ENCODE measurements at places on chromosomes 4 and X. TPM values are rescaled to one million over a fixed set of nuclear protein-coding genes. Genes with fewer than 3 reads are reported as not detected.

XAGE1A gene
- total RNA-seq: not detected

HPSE gene
- 16.3 TPM for total RNA-seq

DNASE1L1 gene
- 78.9 TPM for total RNA-seq

DDX53 gene
- total RNA-seq: not detected

AR gene
- 0.26 TPM for total RNA-seq

SCD5 gene
- 23.3 TPM for total RNA-seq

GLA gene
- total RNA-seq: 18.4 TPM

SLITRK2 gene
- total RNA-seq: under 0.01 TPM

CDS1 gene
- under 0.01 TPM for total RNA-seq

NKRF gene
- 3.1 TPM for total RNA-seq

WDFY3 gene
- total RNA-seq: 74.3 TPM

CD38 gene
- 10.9 TPM for total RNA-seq

PABPC5 gene
- 1.7 TPM for total RNA-seq

EREG gene
- under 0.01 TPM for total RNA-seq

TCP11X2 gene
- total RNA-seq: not detected

BMX gene
- total RNA-seq: 82.4 TPM

SPANXA2 gene
- not detected for total RNA-seq

SPANXC gene
- not detected for total RNA-seq

RENBP gene
- 44.2 TPM for total RNA-seq

TRIM60 gene
- not detected for total RNA-seq

PRKG2 gene
- not detected for total RNA-seq

SEPTIN11 gene
- 160 TPM for total RNA-seq

COQ2 gene
- 20.3 TPM for total RNA-seq

FGF2 gene
- total RNA-seq: 7.9 TPM

MAOA gene
- total RNA-seq: 114 TPM

ABLIM2 gene
- total RNA-seq: 1.5 TPM

CORIN gene
- total RNA-seq: under 0.01 TPM

HTN1 gene
- not detected for total RNA-seq

VMA21 gene
- total RNA-seq: 52.2 TPM

CSAG3 gene
- not detected for total RNA-seq

MED28 gene
- total RNA-seq: 28.3 TPM

RTL5 gene
- total RNA-seq: 0.33 TPM

IGFBP7 gene
- 851 TPM for total RNA-seq
